ENCODE measurements at places on chromosomes 3 and 15. TPM values are rescaled to one million over a fixed set of nuclear protein-coding genes. Genes with fewer than 3 reads are reported as not detected.

DNA sequence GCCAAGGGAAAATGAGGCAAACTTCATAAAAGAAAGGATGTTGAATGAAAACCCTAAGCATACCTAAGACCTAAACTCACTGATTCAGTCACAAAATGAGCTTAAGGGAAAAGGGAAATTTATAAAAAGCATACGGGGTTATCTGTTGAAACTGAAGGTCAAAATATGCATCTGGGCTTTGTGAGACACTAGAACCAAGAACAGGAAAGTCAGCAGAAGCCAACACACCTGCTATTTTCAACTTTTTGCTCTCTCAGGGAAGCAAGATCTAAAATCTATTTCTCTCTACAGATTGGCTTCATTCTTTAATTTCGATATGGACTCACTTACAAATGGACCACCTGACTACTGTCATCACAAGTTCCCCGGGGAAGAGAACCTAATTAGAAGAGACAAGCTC, 338.6 kb upstream of the NECTIN3 start:
- H3K4me1 ChIP-seq: no peaks in the 10 kb centered on the region
- H3K27ac ChIP-seq: no peak overlapping the region
- DNase-seq: no peak
- H3K4me3 ChIP-seq: no peak overlapping the region

Gene FBLN2
- total RNA-seq: 11.8 TPM

DNA sequence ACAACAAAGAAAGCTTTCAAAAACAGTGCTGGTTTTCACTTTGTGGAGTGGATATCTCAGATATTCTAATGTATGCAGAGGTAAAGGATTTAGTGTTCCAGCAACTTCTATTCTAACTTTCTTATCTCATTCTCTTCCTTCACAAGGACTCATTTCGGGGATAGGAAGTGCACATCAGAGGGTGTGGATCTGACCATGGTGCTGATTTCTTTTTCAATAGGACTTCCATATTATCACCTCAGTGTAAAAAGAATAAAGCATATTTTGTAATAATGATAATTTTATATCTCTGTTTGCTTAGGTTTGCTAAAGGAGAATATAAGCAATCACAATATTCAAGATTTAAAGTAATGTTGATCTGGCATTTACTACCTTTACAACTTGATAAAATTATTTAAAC, 12.5 kb upstream of the CADM2 start:
- no peaks in the 10 kb centered on the region for H3K36me3 ChIP-seq
- no peak for DNase-seq
- H3K27ac ChIP-seq: no peak overlapping the region
- no peaks in the 10 kb centered on the region for H3K4me1 ChIP-seq
- no peaks in the 10 kb centered on the region for H3K27me3 ChIP-seq

Gene TKT
- 676 TPM for total RNA-seq

Measured in H9 (cell line).